HFF-Myc (cell line): ENCODE measurements at places on chromosomes 13 and 19.

- no peak for DNase-seq
These were observed 182.1 kb downstream of the PCDH17 start for GRCh38 chr13:57813651-57814050.

DNA sequence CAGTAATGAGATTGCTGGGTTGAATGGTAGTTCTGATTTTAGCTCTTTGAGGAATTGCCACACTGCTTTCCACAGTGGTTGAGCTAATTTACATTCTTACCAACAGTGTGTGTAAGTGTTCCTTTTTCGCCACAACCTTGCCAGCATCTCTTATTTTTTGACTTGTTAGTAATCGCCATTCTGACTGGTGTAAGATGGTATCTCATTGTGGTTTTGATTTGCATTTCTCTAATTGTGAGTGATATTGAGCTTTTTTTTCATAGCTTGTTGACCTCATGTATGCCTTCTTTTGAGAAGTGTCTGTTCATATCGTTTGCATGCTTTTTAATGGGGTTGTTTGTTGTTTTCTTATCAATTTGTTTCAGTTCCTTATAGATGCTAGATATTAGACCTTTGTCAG, 245.0 kb downstream of the MTUS2 start:
- no peak for DNase-seq

DNA sequence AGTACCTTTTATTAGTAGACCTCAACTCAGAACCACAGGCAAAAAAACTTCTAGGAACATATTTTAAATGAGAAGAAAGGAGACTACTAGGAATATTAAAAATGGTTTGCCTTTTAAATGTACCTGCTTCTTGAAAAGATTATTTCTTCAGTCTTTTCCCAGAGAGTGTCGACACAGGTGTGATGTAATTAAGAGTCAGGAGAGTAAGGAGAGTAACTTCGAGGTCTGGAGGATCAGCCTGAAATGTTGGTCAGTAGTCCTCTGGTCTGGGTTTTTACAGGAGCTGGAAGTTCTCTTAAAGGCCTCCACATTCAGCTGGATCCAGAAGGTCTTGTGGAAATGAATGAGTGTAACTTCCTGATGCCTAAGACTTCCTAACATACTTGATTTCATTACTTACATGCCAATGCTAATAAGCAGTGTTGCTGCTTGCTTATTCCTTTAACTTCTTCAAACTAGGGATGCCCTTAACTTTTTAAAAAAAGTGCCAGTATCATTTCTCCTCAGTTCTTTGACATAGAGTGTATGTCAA, at the start of gene KCTD4:
Gene KCTD4, minus strand, starts transcription at position 345 of the 532 bp plus-strand sequence. CDS start 6,478 bp downstream, outside the sequence.
- no peak for DNase-seq

DNA sequence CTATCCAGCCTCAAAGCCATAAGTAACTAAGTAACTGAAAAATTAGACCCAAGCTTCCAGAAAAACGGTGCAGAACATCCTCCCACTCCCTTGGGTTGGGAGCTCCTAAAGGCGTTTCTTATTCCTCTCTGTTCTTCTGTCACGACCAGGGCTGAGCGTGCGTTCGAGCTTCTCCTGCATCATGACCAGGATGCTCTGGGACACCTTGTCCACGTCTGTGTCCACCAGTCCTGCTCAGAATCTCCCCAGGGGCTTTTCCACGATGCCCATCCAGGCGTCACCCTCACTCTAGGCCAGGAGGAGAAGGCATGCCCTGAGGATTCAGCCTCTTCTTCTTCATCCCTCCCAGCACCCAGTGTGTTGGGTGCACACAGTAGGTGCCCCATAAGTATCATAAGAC, 37.8 kb upstream of the GAS6 start:
- no peak for DNase-seq

- no peak for DNase-seq
These were observed 22.9 kb downstream of the CYP4F2 start for GRCh38 chr19:15874821-15875474.

- DNase-seq: no peak
These were observed 276.1 kb downstream of the ABCC4 start for GRCh38 chr13:95025116-95025515.

- DNase-seq: no peak
These were observed 8.8 kb downstream of the ZNF787 start for GRCh38 chr19:56112313-56112709.

GRCh38 chr19:35009424-35010415, 9.6 kb downstream of the GRAMD1A start:
- DNase-seq: no peak

GRCh38 chr13:40644838-40645604, 21.4 kb downstream of the FOXO1 start:
- DNase-seq: no peak

- no peak for DNase-seq
These were observed 1224.2 kb downstream of the SLITRK5 start for GRCh38 chr13:88895261-88895941.

DNA sequence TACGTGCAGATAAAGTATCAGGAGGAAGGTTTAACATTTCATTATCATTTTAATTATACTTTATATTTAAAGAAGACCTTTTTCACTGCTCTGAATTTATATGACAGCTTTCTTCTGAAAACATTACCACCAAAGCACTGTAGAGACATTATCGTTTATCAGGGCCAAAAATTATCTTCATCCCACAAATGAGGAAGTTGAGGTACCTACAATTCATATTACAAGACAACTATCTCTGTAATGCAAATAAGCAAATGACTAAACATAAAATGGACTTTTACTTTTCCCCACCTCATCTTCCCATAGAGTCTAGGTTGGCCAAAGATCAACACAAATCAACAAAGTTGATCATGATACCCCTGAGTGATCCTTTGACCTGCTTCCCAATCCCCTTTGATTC, 30.9 kb upstream of the SMAD9 start:
- no peak for DNase-seq

DNA sequence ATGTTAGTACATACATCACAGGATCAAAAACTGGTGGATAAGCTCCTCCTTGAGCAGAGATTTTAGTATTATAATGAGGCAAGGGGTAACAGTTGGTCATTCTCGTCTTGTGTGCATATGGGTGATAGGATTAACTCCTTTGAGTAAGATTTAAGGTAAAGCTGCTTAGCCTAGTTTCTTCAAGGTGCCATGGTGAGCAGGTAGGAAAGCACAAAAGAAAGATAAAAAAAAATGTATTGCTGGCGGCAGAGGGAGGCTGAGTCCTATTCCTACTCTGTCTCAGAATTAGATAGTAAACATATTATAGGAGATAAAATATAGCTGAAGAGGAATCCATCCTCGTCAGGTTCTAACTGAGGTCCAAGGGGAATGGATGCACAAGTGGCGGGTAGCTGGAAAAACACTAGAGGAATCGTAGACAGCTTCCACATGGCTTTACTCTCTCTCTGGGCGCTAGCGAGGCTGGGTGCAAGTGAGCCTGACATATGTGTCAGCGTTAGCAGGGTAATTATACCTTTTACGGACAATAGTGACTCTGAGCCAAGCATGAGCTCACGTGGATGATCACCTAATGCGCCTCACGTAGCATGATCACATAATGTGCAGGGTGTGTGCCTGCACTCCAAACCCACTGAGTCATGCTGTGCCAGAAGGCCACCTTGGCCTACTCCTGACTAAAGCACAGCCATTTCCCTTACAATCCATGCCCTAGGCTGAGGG, 734.3 kb upstream of the MIR17HG start:
- DNase-seq: no peak

GRCh38 chr13:40389081-40389641, 277.3 kb downstream of the FOXO1 start:
- no peak for DNase-seq

GRCh38 chr13:78910147-78910546, 251.2 kb upstream of the OBI1 start:
- no peak for DNase-seq

GRCh38 chr13:74070065-74070464, 64.1 kb downstream of the KLF12 start:
- no peak for DNase-seq

- DNase-seq: no peak
These were observed 106.8 kb upstream of the SPRY2 start for GRCh38 chr13:80447747-80448146.

- DNase-seq: no peak
These were observed 510.5 kb downstream of the IRS2 start for GRCh38 chr13:109275852-109276251.

- no peak for DNase-seq
These were observed 7.2 kb upstream of the TEX101 start for GRCh38 chr19:43407416-43408005.

- DNase-seq: no peak
These were observed 62.8 kb downstream of the FGF9 start for GRCh38 chr13:21733475-21734263.

- no peak for DNase-seq
These were observed 388.9 kb upstream of the DACH1 start for GRCh38 chr13:72255908-72256307.

DNA sequence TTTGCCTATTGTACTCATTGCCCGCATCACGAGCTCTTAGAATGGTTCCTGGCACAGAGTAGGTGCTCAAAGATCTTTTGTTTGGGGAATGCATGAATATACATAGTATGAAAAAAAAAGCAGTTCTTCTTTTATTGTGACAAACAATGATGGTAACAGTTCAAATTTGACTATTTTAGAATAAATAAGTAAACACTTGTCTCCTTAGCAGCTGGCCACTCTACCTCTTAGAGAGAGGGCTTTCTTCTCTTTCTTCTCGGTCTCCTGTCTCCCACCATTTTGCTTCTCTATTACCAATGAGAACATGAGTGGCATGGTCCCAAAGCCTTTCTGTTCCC, 639 bp upstream of the SLAIN1 start:
- no peak for DNase-seq

DNA sequence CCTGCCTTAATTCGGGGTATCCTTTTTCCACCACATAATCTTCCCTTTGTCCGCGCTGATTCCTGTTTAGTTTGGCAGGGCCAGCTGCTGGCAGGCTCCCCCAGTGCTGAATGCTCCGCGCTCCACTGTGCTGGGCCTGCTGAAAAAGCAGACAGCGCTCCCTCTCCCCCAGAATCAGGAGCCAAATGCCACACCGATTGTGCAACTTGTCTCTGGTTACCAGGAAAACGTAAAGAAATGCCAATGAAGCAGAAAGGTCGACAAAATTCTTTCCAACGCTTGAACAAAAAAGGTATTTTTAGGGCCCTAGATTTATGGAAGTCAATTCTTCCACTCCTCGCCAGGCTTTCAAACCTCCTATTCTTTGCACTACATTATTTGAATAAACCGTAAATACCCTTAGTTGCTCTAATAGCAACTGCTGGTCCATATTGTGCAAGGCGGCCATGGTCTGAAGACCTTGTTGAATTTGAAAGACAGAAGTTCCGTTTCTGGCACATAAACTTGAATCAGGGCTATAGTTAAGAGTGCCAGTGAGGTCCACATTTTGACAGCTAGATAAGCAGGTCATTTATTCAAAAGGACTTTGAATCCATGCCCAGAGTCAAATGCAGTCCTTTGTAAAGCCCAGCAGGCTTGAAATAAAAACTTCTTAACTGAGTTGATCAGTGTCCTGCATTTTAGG, 206.7 kb upstream of the RFC3 start:
- no peak for DNase-seq

- no peak for DNase-seq
These were observed 95.7 kb upstream of the UBL3 start for GRCh38 chr13:29946093-29946492.

GRCh38 chr19:49340865-49341718, 5.9 kb downstream of the CD37 start:
- no peak for DNase-seq

GRCh38 chr19:55676383-55676782, 1.4 kb downstream of the EPN1 start:
- no peak for DNase-seq

DNA sequence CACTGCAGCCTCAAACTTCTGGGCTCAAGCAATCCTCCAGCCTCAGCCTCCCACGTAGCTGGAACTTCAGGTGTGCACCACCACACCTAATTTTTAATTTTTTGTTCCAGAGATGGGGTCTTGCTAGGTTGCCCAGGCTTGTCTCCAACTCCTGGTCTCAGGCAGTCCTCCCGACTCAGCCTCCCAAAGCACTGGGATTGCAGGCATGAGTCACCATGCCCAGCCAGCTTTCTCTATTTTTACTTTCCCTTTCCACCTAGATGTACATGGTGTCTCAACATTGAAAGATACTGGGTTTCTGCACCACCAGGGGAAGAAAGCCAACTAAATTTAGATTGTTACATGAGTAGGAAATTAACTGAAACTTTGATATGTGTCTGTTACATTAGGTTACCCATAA, 13.8 kb upstream of the ZNF846 start:
- no peak for DNase-seq

DNA sequence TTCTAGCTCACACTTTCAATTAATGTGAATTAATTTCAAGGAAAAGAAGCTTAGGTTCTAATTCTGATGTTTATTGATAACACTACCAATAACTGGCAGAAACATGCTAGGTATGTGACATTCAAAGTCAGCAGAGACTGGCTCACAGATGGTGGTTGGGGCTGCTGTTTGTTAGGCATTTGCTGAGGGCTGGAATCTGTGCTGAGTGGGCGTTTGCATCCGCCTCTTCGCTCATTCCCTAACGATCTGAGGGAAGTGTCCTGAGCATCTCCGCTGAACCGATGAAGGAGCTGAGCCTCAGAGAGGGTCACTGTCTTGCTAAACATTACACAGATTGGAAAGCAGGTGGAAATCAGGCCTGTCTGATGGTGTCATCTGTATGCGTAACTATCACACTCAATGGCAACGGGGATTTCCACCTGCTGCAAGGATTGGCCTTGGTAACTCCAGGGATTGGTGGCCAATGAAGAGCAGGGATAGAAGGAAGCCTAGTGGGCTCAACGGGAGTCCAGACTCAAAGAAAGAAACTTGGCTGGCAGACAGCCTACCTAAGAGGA, 338.9 kb downstream of the TEX29 start:
- no peak for DNase-seq

GRCh38 chr13:39035204-39035603, 2.7 kb downstream of the PROSER1 start:
- DNase-seq: no peak

DNA sequence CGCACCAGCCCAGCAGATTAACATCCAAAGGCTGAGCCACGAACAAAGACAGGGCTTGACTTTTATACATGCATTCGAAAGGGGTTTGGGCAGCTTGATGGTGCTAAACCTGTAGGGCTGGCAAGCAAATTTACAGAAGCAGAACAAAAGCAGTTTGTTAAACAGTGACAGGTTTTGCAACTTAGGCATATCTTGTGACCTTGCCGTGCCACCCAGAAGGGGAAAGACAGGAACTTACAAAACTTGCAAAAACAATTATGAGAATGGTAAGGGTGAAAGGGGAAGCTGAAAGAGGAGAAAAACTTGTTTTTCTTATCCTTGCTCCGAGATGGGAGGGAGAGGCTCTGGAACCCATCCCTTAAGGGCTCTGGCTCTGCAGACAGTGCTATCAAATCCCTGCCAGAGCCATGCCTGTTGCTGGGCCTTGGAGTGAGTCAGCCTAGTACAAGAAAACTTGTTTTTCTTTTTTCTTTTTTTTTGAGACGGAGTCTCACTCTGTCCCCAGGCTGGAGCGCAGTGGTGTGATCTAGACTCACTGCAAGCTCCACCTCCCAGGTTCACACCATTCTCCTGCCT, 1325.2 kb upstream of the PRR20A start:
- no peak for DNase-seq

- DNase-seq: no peak
These were observed 6.1 kb downstream of the PPP1R12C start for GRCh38 chr19:55111238-55111831.
